BE2C (cell line): ENCODE measurements at places on chromosomes 12 and 14.

DNA sequence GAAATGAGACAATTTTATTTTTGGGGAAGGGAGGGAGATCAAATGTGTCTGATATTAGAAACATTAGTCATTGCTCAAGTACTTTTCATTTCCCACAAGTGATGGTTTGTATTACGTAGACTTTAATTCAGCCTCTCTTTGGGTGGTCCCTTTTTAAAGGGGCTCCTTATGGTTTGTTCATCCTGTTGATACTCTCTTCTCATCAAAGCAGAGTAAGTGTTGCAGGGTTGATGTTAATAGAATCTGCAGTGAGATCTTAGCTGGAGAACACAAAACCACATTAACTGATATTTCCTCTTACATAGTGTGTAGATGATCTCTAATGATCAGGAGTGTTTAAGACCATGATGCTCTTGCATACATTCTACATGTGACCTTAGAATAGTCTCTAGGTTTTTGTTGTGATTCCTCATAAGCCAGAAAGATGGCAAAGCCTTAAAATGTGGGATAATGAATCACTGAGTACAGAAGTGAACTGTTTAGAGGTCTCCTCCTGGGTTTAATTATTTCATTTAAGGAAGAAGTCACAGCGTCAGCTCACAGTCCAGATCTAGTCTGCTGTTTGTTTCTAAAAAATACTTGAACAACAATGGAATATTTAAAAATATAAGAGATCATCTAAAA is 87.4 kb upstream of the PTPRR start:
- no peak for DNase-seq

- no peak for DNase-seq
Measured at GRCh38 chr14:94770251-94770749, 387 bp upstream of the GSC start.

DNA sequence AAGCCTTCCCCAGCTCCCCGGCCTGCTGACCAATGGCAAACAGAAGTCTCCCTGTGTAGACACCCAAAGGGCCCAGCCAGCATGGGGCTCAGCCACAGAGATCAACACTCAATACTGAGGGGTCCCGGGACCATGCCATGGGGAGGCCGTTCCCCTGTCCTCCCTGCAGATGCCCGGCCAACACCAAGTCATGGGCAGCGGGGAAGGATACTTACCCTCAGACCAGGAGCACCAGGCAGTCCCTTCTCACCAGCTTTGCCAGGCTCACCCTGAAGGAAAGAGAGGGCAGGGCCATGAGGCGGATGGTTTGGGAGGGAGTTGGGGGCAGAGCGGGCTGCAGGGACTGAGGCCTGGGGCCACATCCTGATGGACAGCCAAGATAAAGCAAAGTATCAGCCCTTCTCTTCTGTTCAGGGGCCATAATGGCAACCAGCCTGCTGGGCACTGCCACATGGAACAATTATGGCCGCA is 19.9 kb downstream of the COL2A1 start:
- DNase-seq: no peak

- no peak for DNase-seq
Measured at GRCh38 chr12:59792647-59793046, 196.8 kb downstream of the SLC16A7 start.

DNA sequence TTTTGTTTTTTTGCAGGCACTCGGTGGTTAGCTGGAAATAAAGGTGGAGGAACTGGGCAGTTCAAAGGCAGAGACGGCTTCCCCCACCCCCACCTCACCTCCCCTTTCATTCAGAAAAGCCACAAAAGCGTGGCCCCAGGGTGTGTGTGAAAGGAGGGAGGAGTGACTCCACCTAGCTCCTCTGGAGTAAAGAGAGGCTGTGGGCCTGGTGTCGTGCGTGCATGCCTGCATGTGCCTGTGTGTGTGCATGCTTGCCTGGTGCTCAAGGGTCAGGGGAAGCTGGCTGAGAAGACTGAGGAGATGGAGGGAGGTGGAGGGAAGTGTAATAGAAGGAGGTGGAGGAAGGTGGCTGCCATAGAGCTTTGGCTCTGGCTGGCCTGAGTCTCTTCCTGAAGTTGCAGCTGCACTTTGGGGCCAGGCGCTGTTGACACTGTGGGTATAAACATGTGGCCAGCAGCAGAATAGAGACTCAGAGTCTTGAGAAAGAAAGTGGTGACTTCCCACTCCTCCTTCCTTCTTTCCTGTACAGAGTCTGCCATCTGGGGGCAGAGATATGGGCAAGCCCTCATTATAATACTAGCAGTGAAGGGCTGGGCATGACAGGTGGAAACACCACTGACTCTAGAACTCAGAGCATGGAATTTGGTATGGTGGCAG is 36.9 kb upstream of the SINHCAF start:
- no peak for DNase-seq
